Stimulated activated CD8-positive, alpha-beta memory T cell treated with anti-CD3 and anti-CD28 coated beads, Interleukin-7, amount 100 ng/mL, for 1 hour (primary cell): ENCODE measurements at places on chromosomes 4 and X.

DNA sequence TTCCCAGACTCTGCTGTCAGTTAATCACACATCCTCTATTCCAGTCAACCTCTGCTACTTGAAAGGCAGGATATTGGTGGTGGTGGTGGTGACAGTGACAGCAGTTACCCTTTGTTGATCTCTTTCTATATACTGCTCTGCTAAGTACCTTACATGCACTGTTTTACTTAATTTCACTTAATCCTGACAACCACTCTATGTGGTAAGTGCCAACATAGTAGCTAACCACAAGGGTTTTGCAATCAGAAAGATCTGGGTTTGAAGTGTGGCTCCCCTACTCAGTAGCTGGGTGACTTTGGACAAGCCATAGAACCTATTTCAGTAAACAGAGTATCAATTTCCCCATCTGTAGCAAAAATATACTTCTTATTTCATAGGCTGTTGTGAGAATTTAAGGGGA is 24.2 kb upstream of the F9 start:
- DNase-seq = no peak

DNA sequence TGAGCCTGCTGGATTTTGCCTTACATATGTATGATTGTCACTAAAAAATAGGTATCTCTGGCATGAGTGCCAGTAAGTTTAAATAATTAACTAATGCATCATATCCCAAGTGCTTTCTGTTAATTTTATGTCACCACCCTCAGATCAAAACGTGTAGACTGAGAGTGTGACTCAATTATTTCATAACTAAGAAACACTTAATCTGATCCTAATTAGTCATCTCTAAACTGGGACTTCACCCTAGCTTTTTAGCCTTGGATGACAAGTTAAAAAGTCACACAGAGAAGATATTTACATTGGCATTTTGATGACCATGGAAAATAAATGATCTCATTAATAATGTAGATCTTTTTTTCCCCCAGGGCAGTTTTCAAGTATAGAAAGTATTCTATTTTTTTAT is 23.1 kb upstream of the SLC6A14 start:
- DNase-seq = no peak

- DNase-seq = no peak
Measured at GRCh38 chr4:7194251-7195140, 2.2 kb downstream of the SORCS2 start.

GRCh38 chr4:188603646-188604045 is 464.4 kb downstream of the TRIML1 start:
- no peak for DNase-seq

GRCh38 chr4:140841186-140841585 is 85.0 kb upstream of the TBC1D9 start:
- no peak for DNase-seq

GRCh38 chr4:143736861-143737260 is 36.4 kb upstream of the FREM3 start:
- DNase-seq = no peak

GRCh38 chr4:79209822-79210635 is 115.8 kb downstream of the NAA11 start:
- DNase-seq = no peak

DNA sequence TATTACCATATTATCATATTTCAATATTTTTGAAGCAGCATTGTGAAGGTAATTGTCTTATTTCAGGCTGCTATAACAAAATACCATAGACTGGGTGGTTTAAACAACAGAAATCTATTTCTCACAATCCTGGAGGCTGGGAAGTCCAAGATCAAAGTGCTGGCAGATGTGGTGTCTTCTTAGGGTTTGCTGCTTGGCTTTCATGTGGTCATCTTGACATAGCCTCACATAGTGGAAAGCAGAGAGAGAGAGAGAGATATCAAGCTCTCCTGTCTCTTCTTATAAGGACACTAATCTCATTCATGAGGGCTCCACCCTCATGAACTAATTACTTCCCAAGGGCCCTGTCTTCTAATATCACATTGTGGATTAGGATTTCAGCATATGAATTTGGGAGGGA is 119.7 kb upstream of the NUDT6 start:
- no peak for DNase-seq

DNA sequence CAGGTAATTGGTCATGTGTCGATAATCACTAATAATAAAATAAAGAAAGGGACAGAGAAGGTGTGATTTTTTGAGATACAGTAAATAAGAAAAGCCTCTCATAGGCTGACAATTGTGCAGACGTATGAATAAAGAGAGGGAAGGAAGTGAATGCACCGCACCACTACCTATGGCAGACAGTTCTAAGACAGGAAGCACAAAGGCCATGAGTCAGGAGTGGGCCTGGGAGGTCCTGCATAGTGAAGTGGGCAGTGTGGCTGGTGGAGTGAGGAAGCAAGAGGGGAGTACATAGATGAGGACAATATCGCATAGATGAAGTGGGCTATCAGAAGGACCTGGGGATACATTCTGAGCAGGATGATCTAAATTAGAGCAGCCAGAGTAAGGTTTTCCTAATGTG is 75.6 kb downstream of the BMP3 start:
- DNase-seq = no peak

DNA sequence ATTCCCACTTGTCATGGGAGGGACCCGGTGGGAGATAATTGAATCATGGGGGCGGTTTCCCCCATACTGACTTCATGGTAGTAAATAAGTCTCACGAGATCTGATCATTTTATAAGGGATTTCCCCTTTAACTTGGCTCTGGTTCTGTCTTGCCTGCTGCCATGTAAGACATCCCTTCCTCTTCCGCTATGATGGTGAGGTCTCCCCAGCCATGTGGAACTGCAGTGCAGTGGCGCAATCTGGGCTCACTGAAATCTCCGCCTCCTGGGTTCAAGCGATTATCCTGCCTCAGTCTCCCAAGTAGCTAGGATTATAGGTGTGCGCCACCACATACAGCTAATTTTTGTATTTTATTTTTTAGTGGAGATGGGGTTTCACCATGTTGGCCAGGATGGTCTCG is 2.9 kb downstream of the HPGDS start:
- DNase-seq = no peak

GRCh38 chr4:41281038-41281634 is 24.4 kb downstream of the UCHL1 start:
- no peak for DNase-seq

GRCh38 chr4:151950993-151951670 is 190.3 kb upstream of the GATB start:
- no peak for DNase-seq

DNA sequence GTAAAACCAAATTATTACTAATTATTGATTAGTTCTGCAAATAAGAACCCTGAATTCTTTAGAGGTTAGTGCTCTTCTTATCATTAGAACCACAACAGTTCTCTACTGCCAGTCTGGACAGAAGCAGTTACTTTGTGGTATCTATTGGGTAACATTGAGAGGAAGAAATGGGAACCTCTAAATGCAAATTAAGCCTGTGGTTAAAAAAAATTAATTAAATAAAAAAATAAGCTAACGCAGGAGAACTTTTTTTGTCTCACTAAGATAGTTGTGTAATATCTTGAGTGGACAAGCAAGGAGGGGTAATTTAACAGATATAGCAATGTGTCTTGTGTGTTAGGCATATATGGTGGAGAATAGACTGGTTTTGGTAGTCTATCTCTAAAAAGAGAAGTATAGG is 32.9 kb upstream of the TET2 start:
- no peak for DNase-seq
